ENCODE measurements at places on chromosomes 5 and 9.

DNA sequence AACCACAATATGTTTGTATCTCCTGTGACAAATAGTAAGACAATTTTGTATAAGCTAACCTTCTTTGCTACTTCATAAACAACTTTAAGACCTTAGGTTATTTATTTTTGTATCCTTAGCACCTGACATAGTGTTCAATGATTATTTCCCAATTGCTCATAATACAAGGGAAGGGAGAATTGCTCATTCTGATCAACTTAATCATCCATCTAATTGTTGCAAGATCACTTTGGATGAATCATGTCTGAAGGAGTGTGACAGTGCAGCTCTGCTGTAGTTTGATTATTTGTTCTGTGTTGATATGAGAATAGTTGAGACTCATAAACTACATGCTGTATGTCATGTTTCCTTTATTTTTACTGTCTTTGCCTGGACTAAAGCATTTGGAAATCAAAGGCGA lies 721.3 kb upstream of the SEMA6A start:
- no peak for DNase-seq

- DNase-seq: no peak
Observed at GRCh38 chr9:114829574-114830440, 24.0 kb upstream of the TNFSF15 start.

- DNase-seq: no peak
Observed at GRCh38 chr9:114264806-114265550, 57.9 kb upstream of the ORM1 start.

- DNase-seq: no peak
Observed at GRCh38 chr5:76612942-76613341, 10.3 kb downstream of the F2RL2 start.

DNA sequence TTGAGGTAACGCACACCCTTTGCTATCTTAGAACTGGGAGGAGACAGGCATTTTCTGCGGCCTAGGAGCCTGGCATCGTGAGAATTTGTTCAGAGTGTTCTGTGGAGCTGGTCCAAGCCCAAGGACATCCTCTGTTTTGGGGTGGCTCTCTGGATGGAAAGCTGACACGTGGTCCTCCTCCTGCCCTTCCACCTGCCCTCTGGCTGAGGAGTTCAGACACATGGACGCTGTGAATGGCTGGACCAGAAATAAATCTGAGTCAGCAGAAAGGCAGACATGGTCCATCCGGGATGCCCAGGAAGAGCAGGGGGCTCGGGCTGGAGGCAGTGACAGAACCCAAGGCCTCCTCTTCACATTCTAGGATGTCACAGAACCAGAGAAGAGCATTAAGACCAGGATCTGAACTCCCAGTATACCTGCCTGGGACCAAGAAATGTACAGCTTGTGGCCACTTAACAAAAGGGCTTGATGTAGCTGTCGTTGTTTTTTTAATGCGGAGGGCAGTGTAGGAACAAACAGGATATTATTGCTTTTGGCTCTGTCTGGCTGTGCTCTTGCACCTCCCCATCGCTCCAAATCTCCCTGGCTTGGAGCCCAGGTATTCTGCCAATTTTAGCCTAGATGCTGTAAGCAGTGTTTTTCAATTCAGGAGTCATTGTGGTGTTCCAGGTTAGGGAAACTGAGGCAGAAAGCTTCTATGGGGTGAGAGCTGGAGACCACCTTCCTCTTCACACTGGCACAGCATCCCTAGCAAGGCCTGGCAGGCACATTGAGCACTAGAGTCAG lies 2.4 kb downstream of the CKMT2 start:
- DNase-seq: no peak

GRCh38 chr5:41418220-41419031 lies 92.0 kb downstream of the PLCXD3 start:
- DNase-seq: no peak

DNA sequence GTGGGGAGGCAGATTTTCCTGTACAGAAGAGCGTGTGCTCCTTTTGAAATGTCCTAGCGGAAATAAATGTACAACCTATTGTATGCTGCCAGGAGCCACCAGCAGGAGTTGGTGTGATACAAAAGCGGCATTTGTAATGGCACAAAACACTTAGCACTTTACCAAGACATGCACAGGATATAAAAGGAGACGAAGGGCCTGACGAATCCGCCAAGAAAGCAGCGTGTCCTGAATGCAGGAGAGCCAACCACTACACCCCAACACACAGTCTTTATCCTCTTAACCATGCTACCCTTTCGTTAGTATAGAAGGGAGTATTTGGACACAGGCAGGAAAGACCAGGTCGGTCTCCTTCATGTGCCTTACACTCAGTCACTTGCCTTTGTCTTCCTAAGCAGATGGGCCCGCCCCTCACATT lies 218.1 kb downstream of the TRIM32 start:
- no peak for DNase-seq

- no peak for DNase-seq
Observed at GRCh38 chr9:37198831-37199230, 78.5 kb downstream of the ZCCHC7 start.

DNA sequence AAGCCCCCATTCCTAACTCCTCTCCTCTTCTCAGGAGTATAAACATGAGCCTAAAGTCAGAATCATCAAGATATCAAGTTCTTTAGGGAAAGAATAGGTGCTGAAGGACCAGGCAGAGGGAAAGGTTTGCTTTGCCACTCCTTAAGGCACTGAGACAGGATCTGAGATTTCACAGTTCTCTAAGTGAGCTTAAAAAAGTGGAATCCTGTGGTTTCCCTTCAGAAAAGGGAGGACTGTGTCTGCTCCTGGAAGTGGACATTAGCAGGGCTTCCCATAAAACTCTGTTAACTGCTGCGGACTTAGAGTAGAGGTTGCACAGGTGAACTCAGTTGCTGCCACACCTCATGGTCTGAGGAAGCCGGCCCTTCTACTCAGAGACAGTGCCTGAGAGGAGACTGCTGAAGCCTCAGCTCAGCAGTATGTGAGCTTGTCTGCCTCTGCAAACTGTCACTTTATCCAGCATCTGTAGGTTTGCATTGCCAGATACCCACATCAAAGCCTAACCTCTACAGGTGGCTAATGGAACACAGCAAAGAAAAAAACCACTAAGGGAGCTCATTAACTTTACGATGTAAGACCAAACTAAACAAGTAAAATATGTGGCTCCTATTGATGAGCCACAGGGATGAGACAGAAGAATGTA lies 42.9 kb downstream of the RIC1 start:
- no peak for DNase-seq

DNA sequence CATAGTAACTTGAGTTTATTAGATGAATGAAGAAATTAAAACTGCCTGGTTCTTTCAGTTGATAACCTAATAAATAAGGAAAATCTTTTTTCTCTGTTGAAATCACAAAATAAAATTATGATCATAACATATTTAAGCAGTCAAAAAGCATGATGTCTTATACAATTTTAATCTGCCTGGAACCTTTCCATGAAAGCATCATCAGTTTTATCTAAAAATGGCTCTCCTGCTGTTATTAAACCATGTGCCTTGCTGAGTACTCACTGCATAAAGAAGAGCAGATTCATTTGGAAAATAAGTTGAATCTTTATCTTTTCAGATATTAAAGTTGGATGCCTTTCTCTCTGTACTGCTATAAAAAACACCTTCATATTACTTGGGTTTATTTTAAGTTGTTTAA lies 148.8 kb downstream of the SLC24A2 start:
- no peak for DNase-seq

- DNase-seq: no peak
Observed at GRCh38 chr9:8701904-8702303, 902.3 kb upstream of the DMAC1 start.

GRCh38 chr5:92633176-92633575 lies 947.8 kb downstream of the NR2F1-AS1 start:
- no peak for DNase-seq

DNA sequence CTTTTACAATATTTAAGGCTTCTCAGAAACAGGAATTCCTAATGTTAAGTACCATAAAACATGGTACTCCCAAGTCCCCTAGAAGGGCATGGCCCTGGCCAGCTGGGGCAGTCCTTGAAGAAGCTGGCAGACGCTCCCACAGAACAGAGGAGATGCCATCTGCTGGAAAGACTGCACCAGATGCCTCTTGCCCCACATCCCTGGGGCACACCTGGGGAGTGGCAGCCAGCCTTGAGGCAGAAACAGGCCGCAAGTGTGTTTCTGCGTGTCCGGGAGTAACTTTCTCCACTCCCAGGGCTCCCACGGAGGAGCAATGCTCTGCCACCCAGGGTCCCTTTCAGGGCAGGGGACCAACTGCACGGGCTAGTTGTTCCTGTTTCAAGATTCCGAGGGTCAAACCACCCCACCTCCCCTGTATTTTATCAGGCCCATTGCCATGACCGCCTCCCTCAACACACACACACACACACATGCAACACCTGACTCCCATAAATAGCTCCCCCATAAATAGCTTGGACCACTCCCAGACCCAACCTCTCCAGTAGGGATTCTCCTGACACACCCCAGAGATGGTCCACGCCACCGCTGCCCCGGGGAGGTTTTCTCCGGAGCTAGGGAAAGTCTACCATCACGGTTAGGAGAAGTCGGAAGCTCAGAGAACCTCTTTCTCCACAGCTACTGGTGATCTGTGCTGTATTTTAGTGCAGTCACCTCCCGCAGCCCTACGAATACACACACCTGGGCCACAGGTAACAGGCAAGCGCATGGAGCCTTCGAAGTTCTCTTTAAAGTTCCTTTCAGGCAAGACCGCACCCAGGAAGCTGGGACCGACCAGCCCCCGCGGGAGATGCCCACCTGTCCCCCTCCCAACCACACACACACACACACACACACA lies 1.5 kb downstream of the SPOCK1 start:
- DNase-seq: no peak

DNA sequence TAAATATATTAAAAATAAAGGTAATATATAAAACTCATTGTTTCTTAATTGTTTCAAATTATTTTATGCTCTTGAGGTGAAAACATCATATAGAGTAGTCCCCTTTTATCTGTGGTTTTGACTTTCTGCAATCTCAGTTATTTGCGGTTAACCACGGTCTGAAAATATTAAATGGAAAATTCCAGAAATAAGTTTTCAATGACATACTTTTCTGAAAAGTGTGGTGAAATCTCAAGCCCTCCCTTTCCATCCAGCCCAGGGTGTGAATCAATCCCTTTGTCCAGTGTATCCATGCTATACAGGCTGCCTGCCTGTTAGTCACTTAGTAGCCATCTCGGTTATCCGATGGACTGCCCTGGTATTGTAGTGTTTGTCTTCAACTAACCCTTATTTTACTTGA lies 546.7 kb upstream of the DMAC1 start:
- DNase-seq: no peak

All from RWPE2 (cell line).